ENCODE measurements at places on chromosomes 13 and 19. TPM values are rescaled to one million over a fixed set of nuclear protein-coding genes. Genes with fewer than 3 reads are reported as not detected.

DNA sequence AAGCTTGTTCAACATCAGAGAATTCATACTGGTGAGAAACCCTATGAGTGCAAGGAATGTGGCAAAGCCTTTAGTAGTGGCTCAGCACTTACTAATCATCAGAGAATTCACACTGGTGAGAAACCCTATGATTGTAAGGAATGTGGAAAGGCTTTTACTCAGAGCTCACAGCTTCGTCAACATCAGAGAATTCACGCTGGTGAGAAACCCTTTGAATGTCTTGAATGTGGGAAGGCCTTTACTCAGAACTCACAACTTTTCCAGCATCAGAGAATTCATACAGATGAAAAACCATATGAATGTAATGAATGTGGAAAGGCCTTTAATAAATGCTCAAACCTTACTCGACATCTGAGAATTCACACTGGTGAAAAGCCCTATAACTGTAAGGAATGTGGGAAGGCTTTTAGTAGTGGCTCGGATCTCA, 25.2 kb downstream of the ZNF383 start:
- DNase-seq = no peak

The ABCC4 gene
- total RNA-seq = 35.4 TPM

GRCh38 chr13:49571299-49572240, 13.8 kb downstream of the RCBTB1 start:
- no peak for DNase-seq

GRCh38 chr13:80029170-80029569, 311.8 kb downstream of the SPRY2 start:
- no peak for DNase-seq

DNA sequence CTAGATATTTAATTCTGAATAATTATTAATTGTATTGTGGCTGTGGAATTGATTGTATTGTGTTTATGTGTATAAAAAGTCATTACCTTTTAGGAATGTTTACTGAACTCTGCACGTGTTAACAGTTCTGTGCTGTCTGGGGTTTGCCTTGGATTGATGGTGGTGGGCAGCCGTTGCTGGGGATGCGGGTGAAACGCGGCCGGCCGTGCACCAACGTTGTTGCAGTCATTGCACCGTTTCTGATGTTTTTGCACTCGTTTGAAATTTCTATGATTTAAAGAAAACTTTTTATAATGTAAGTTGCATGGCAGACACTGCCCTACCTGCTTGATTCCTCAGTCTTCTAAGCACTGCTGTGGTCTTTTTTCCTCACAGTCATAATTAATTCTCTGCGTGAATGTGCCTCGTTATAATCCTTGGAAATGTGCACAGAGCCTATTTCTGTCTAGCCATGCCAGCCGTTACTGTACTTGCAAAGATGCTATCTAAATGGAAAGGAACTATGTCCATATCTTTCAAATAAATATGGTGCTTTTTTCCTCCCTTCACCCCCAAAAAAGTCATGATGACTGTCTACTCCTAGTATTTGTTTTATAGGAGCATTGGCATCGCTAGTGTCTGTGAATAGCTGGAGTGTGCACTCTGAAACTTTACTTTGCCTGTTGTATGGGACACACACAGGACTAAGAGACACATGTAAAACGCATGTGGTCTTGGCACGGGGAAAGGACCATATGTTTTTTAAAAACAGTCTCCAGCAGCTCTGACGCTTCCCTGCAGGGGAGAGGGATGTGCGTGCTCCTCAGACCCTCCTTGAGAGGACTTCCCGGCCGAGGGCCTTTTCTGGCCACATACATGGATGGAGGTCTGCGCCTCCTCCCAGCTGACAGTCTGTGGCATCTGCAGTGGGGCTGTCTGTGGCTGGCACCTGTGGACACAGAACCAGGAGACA, 40.7 kb upstream of the MCF2L start:
- no peak for DNase-seq

- DNase-seq = no peak
Measured at GRCh38 chr19:53906211-53907192, 2.6 kb upstream of the CACNG7 start.

GRCh38 chr13:91554101-91554500, 155.7 kb downstream of the GPC5 start:
- DNase-seq = no peak

DNA sequence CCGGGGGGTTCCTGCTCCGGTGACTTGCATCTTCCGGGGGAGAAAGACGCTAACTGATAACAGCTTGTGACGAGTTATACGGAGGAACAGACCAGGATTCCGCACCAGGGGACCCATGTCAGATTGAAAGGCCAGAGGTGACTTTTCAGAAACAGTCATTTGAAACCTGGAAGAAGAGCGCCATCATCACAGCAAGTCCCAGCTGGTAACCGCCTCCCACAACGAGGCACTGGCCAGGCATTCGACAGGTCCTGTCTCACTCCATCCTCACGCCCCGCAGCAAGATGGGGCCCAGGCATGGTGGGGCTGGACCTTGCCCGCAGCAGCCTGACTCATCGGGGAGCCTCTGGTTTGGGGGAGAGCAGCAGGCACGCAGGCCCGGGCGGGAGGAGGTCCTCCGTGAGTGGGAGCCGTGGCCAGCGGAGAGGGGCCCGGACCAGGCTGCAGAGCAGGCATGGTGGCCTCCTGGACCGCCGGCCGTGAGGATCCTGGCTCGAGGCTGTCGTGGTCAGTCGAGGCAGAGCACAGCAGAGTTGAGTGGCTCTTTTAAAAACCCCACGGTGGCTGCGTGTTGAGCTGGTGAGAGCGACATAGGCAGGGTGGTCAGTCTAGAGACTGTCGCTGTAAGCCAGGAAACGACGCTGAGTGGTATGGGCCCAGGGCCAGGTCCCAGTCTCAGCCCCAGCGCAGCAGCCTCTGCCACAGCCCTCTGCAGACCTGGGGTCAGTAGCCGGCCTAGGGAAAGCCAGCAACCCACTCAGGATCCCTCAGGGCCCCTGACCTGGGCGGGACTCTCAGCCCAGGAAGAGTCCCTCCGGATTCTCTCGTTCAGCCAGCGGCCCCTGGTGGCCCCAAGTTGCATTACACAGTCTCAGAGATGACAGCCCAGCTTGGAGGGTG, 94.9 kb upstream of the MCF2L start:
- peak; percentile 21 for DNase-seq

The GJB6 gene
- not detected for total RNA-seq

- no peak for DNase-seq
Measured at GRCh38 chr19:45153339-45154063, 7.3 kb downstream of the NKPD1 start.

DNA sequence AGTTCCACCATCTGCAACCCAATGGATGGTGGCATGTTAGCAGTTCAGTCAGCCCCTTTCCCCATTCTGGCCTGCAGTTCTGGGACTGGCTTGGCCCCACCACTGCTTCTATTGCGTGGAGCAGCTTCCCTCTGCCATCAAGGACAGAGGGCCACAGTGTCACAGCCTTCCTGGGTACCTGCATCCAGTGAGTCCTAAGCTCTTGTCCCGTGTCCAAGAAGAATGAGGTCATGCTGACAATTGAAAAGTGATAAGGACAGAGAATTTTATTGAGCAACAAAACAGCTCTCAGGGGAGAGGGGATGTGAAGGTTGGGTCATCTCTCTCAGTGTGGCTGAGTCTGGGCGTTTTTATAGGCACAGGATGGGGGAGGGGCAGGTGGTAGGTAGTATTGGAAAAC, 33.5 kb upstream of the SIN3B start:
- no peak for DNase-seq

GRCh38 chr19:55352040-55352439, 2.5 kb downstream of the COX6B2 start:
- no peak for DNase-seq
